Activated T-cell treated with anti-CD3 and anti-CD28 coated beads, Interleukin-2, amount 50 U/mL, for 48 hours (primary cell): ENCODE measurements at places on chromosomes 3 and 15.

DNA sequence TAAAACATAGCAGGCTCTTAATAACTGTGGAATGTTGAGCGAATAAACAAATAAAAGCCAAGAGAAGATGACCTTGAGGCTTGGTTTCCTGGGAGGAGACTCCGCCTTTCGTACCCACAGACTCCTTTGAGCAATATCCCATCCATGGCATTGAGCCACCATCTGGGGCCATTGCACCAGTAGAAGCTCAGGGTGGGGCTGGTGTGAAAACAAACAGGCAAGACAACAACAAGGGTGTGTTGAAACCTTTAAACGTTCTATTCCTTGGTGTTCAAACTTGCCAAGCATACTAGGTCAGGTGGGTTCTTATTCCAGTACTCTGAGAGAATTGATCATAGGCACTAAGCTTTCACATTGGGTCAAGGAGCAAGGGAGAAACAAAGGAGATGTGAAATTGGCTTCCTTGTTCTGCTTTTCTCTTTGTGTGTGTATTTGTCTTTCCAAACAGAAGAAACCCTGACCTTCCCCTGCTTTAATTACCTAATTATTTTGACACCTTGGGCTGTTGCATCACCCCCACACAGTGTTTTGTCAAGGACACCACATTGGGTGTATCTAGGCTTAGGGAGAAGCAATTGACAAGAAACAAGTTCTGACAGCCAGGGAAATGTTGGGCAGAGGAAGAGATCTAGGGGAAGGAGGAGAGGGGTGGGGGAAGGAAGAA, 105.1 kb upstream of the BCL6 start:
- no peak for DNase-seq

GRCh38 chr15:44194323-44195150, 534 bp downstream of the FRMD5 start:
- DNase-seq = peak; percentile 67

GRCh38 chr15:90020021-90020735, 19.1 kb downstream of the ZNF710 start:
- DNase-seq = no peak

DNA sequence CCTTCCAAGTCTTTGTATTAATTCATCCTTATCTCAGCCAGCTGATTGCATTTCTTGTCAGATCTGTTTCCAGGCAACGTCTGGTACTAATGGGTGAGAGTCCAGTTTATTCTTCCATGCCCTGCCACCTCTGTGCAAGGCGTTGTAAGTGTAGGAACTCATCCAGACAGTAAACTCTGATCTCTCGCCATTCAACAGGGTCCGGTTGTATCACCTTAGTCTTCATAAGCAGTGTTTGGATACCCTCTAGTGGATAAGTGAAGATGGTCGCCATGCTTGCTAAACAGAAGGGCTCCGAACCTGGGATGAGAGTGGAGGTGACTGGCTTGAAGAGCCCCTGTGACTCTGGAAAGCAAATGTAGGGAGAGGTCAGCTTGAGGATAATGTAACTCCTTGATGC, 51.6 kb upstream of the CMTM7 start:
- DNase-seq = no peak

DNA sequence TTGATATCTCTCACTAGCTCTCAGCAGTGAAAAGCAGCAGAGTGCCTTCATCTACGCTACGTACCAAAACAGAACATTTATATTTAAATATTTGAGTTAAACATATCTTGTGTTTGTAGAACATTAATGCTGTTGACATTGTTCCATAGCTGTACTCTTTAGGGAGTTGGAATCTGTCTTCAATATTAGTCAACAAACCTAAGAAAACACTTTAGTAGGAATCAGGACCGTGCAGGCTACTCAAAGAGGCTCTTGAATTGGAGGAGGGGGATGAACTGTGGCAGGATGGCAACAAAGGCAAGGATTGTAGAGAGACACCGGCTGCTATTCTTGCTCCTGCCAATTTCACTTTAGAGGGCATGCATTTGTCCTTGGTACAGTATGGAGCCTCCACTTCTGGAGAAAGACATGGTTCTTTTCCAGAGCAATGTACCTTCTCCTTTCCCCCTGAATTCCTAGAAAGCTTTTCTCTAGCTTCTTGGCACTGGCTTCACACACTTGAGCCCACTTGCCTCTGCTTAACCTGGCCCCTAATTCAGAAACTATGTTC, 265.9 kb downstream of the CD47 start:
- DNase-seq = no peak

DNA sequence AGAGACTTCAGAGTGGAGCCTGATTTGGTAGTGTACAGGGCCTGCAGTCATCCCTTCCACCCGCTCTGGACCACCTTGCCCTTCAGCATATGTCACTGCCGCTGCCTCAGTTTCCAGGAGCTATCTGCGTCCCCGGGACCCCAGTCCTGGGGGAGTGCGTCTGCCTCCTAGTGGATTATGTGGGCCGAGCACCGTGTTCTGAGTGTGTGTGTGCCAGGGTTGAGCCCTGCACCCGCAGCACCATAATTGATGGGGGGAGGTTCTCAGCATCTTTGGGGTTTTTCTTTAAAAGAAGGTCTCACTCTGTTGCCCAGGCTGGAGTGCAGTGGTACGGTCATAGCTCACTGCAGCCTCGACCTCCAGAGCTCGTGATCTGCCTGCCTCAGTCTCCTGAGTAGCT, 33.6 kb downstream of the CD276 start:
- no peak for DNase-seq

GRCh38 chr3:45179163-45179562, 33.0 kb upstream of the CDCP1 start:
- DNase-seq = no peak

GRCh38 chr3:47428662-47429061, 47.1 kb downstream of the SCAP start:
- DNase-seq = no peak

DNA sequence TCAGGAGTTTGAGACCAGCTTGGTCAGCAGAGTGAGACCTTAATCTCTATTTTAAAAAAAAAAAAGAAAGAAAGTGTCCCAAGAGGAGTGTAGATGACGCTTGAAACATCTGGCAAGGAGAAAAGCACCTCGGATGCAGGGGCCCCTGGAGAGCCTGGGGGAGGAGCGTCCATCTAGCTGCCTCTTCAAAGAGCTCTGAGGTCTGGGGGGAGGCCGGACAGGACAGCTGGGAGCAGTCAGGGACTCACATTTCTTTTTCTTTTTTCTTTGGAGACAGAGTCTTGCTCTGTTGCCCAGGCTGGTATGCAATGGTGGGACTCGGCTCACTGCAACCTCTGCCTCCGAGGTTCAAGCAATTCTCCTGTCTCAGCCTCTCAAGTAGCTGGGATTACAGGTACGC, 3.3 kb upstream of the IDH2 start:
- DNase-seq = no peak

- no peak for DNase-seq
Measured at GRCh38 chr3:72594615-72595215, 253.5 kb downstream of the SHQ1 start.

- no peak for DNase-seq
Measured at GRCh38 chr3:7166460-7166859, 305.5 kb downstream of the GRM7 start.

DNA sequence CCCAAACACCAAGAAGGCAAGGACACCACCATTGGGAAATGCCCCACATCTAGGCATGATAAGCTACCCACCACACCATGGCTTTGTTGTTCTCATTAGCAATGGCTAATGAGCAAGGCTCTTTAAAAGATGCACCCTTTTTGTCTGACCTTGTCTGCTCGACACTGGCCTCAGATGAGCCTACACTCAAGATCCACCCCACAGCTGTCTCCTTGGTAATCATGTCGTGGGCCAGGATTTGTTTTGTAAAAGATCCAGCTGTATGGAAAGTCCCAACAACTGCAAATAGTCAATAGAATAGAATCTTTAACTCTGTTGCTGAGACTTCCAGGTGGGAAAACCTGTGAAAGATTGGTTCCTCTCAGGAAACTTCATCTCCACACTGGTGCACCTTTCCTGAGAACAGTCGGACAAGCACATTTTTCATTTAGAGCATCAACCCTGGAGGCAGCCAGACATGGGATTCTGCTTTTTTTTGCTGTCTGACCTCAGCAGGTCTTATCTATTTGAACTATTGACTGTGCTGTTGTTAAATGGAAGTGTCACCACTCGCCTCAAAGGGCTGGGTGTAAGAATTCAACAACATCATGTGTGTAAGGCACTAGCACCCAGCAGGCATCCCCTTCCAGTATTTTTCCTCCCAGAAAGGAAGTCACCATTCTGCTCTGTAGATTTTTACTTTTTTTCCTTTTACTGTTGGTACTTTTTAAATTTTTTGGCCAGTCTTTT, 35.5 kb downstream of the DUT start:
- no peak for DNase-seq

DNA sequence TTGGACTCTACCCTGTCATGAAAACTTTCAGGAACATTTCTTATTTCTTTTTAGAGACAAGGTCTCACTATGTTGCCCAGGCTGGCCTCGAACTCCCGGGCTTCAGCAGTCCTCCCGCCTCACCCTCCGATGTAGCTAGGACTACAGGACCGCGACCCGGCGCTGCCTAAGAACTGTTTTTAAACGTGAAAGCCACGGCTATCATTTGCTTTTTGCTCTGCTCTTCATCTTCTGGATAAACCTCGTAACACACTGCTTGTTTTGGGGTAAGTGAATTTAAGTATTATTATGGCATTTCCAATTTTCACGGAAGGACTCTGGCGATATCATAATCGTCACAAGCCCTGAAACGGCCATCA, 14.3 kb upstream of the CCNL1 start:
- no peak for DNase-seq

DNA sequence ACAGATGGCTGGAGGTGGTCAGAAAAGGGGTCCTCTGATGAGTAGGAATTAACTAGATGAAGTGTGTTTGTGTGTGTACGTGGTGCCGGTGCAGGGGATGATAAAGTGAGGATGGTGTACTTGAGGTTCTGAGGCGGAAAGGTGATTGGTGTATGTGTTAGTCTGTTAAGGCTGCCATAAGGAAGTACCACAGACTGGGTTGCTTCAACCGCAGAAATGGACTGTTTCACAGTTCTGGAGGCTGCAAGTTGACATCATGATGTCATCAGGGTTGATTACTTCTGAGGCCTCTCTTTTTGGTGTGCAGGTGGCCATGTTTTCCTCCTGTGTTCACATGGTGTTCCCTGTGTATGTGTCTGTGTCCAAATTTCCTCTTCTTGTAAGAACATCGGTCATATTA, 202.4 kb upstream of the RGMA start:
- DNase-seq = no peak

DNA sequence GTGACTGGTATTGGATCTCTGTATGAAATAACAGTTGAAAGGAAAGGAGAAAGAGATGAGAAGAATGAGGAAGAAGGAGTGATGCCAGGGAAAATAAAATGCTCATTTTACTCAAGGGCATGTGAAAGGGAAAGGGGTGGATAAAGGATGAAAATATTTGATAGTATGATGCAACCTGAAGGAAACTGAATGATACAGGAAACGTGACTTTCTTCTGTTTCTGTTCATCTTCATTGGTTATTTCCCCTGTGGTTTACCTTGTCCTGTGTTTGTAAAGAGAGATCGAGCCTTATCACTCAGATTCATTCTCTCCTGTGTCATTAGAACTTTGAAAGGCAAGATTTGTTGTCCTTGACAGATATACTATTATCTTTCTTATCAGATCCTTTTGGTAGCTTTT, 243.6 kb upstream of the SLITRK3 start:
- no peak for DNase-seq

- DNase-seq = no peak
Measured at GRCh38 chr3:31312400-31312799, 220.3 kb upstream of the STT3B start.

- DNase-seq = no peak
Measured at GRCh38 chr3:72440491-72440890, 407.8 kb downstream of the SHQ1 start.

DNA sequence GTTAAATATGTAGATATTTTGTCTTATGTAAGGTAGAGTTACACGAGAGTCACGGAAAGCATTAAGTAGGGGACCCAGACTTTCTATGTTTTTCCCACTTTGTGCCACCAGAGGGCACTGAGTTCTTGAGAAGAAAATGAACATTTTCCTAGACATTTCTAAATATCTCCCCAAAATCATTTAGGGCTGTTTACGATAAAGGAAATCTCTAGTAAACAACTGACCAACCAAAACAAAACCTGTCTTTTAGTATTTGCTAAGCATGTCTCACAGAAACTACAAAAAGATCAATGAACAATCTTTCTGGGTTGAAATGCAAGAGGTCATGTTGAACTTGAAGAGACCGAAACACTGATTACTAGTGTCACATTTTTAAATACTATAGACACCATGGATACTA, 16.1 kb downstream of the POU1F1 start:
- DNase-seq = peak; percentile 47

- DNase-seq = no peak
Measured at GRCh38 chr3:186098740-186099139, 10.1 kb downstream of the ETV5 start.

DNA sequence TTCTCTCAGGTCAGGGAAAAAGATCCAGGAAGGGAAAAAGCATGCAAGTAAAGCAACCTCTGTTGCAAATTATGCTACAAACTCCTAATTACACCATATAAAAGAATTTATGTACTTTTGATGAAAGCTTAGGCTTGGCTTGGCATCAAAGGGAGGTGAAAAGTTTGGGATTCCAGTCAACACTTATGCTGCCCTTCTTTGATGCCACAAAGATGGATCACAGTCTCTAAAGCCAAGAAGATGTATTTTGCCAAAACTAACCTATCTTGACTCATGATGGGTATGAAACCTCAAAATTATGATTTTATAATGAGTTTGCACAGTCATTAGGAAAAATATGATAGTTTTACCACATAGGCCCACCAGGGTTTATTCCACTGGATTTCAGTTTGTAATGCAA, 101.0 kb upstream of the CCDC80 start:
- no peak for DNase-seq

- no peak for DNase-seq
Measured at GRCh38 chr3:192889679-192890078, 28.0 kb downstream of the MB21D2 start.

DNA sequence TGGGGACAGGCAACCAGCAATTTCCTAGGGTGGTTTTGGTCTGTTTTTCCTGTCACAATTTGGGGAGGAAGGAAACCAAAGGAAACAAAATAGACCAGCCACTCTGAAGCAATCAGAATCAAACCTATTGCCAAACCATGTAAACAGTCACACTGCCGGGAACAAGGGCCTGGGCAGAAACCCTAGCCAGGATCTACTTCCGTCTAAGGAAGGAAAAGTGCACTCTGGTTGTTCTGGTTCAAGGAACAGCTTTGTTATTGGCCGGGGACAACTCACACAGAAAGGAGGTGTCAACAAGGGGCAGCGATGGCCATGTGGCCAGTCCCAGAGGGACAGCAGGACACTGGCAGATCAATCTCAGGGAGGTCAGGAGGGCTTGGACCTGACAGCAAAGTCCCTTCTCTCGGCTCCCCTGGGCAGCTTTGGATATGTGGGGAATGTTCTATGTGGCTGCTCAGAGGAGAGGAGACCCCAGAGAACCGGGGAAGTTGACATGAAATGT, 17.5 kb upstream of the RAD18 start:
- no peak for DNase-seq

- DNase-seq = no peak
Measured at GRCh38 chr3:30141927-30142326, 464.5 kb upstream of the TGFBR2 start.

- no peak for DNase-seq
Measured at GRCh38 chr15:72203507-72203837, 5.9 kb upstream of the GRAMD2A start.
